ENCODE measurements at places on chromosomes 5 and 9. TPM values are rescaled to one million over a fixed set of nuclear protein-coding genes. Genes with fewer than 3 reads are reported as not detected.

Gene ECM2
- 26.9 TPM for polyA plus RNA-seq

Gene RNF180
- polyA plus RNA-seq: 4.5 TPM

Gene ADRB2
- polyA plus RNA-seq: 0.76 TPM

Gene PAX5
- 1.3 TPM for polyA plus RNA-seq

Gene TAF11L10
- not detected for polyA plus RNA-seq

Gene PHF24
- polyA plus RNA-seq: 44.8 TPM

Gene PCDHB15
- polyA plus RNA-seq: 10.3 TPM

Gene SCAI
- polyA plus RNA-seq: 4.7 TPM

DNA sequence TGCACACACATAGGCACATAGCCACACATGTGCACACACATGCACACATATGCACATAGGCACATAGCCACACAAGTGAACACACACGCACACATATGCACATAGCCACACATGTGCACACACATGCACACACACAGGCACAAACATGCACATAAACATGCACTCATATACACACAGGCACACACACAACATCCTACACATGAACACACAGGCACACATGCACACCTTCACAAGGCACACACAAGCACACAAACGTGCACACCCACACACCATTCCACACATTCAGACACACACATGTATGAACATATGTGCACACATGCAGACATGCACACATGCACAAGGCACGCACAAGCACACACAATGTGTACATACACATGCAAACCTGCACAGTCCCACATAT, 484.7 kb downstream of the IRX1 start:
- DNase-seq: no peak

GRCh38 chr5:134620634-134621033, 12.0 kb downstream of the SAR1B start:
- no peak for DNase-seq

- peak; percentile 25 for DNase-seq
These were observed 145.3 kb upstream of the SMARCA2 start for GRCh38 chr9:1869843-1870242.

- DNase-seq: no peak
These were observed 43.0 kb upstream of the BOD1 start for GRCh38 chr5:173659423-173659822.

DNA sequence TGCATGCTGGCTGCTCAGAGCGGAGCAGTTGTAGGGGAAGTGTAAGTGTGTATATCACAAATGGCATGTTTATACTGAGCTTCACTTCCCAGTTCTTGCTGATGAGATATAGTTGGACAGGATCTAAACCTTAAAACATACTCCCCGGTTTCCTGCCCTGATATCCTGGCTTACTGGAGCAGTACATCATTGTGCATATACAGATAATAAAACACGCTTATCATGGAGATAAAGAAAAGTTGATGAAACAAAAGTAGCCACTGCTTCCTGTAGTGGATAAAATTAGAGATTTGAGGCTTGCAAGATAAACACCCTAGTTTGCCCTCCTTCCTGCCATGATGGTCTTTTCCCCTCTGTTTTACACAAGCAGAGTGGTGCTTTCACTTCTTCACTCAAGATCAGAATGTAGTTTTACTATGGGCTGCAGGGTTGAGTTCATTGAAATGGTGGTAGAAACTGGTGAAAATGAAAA, 15.0 kb downstream of the NPR3 start:
- DNase-seq: no peak

GRCh38 chr5:115898656-115899055, 56.9 kb downstream of the AP3S1 start:
- DNase-seq: no peak

DNA sequence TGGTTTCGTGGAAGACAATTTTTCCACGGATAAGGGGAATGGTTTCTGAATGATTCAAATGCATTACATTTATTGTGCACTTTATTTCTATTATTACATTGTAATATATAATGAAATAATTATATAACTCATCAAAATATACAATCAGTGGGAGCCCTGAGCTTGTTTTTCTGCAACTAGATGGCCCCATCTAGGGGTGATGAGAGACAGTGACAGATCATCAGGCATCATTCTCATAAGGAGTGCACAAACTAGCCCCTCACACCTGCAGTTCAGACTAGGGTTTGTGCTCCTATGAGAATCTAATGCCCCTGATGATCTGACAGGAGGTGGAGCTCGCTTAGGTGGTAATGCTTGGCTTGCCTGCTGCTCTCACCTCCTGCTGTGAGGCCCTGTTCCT, 6.4 kb downstream of the ISCA1 start:
- no peak for DNase-seq

- DNase-seq: no peak
These were observed 261.6 kb downstream of the GLIS3 start for GRCh38 chr9:4038182-4038723.

- DNase-seq: no peak
These were observed 135.7 kb downstream of the OLFM1 start for GRCh38 chr9:135222881-135223760.

DNA sequence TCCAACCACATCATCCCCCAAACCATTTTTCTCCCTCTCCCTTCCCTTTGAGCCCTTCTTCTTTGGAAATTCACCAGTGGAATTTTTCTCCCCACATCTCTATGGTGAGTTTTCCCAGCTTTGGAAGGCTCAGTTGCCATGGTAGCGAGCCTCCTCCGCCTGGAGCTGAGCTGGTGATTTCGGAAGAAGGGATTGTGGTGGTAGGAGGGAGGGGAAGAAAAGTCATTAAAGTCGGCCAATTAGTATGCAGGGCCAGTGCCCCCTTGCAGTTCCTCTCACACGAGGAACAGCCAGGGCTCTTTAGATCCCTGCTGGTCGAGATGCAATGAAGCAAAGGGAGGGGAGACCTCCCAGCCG, 322.0 kb downstream of the NTRK2 start:
- no peak for DNase-seq

DNA sequence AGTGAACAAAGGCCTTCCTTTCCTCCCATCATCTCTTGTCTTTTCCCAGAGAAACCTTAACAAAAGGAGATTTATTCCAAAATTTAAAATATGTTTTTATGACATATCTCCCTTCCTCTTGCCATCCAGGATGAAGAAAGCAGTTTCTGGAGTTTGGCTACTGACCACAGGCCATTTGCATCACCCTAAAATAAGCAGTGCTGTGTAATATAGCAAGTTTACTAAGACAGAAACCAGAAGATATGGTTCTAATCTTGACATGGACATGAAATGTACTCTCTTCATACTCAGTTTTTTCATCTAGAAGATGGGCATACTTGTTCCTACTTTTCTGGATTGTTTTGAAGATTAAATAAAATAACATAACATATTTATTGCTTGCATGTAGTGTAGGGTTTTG, 50.2 kb upstream of the ZFAND5 start:
- DNase-seq: no peak

DNA sequence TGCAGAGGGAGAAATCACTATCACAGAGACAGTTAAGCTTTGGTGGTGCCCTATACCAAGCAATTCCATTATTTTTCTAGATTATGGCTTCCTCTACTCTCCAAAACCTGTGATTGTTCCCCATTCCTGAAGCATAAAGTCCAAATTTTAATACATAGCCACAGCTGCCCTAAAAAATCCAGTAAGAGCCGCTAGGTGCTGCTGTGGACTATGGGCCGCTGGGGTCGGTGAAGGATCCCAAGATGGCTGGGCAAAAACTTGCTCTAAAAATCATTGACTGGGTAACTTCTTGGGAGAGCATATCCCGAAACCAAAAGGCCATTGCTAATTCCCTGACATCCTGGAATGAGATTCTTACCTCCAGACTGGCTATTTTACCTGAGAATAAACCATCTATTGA, 245.3 kb downstream of the NFIB start:
- DNase-seq: no peak

- DNase-seq: peak; percentile 25
These were observed 317.1 kb upstream of the CLINT1 start for GRCh38 chr5:158175934-158176481.

GRCh38 chr9:134779640-134780039, 101.0 kb upstream of the FCN2 start:
- no peak for DNase-seq

GRCh38 chr9:136690806-136691261, 3.6 kb upstream of the AGPAT2 start:
- DNase-seq: no peak

DNA sequence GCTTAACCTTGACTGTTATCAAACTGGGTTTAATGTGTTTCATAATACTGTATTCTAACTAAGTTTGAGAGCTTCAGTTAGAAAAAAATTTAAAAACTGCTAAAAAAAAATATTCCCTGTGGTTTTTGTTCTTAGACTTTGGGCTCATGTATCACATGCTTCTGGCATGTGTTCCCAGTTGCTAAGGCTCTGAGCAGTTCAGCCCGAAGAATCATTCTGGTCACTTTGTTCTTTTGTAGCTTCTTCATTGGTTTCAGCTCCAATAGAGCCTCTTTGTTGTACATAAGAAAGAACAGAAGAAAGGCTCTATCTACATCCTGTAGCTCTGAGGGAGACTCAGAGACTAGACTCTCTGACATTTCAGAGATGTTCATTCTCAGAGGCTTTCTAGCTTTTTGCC, 25.6 kb downstream of the KCNN2 start:
- no peak for DNase-seq

Measured in testis (tissue), 5 donors.